ENCODE measurements at places on chromosomes 12 and 14. TPM values are rescaled to one million over a fixed set of nuclear protein-coding genes. Genes with fewer than 3 reads are reported as not detected.

GRCh38 chr12:75706786-75707605 is 195.6 kb upstream of the KRR1 start:
- no peak for DNase-seq

Gene ERBB3
- total RNA-seq, result 144 TPM

GRCh38 chr12:70557583-70558191 is 79.5 kb downstream of the PTPRB start:
- DNase-seq, result no peak

DNA sequence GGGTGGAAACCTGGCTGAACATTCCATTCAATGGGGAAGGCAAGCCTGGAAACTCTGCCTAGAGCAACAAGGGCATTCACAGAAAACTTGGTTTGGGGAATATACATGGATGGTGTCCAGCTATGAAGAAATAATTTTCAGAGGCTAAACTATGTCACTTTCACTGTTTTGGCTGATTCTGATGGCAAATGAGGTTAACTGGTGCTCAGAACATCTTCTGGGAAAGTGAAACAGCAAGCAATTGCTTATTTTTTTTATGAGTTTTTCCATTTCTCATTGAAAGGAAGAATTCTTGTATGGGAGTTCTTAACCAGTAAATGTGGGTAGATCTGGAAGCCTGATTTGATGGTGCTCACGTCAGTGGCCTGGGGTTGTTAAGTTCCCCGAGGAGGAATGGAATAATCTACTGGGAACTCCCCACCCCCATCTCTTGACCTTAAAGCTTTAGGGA is 132.8 kb upstream of the BTG1 start:
- no peak for DNase-seq

Gene HOXC10
- total RNA-seq, result 1.8 TPM

DNA sequence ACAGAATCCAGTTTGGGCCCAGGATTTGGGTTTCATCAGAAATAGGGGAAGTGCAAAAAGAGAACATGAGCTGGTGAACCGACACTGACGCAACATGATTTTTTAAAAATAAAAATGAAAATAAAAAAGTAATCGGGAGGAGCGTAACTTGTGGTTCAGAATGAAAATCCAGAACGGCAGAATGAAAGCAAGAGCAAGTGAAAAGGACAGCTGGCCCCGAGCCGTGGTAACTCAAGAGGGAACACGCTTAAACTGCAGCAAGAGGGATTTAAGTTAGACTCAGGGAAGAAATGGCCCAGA is 1.6 kb downstream of the SLC6A12 start:
- no peak for DNase-seq

DNA sequence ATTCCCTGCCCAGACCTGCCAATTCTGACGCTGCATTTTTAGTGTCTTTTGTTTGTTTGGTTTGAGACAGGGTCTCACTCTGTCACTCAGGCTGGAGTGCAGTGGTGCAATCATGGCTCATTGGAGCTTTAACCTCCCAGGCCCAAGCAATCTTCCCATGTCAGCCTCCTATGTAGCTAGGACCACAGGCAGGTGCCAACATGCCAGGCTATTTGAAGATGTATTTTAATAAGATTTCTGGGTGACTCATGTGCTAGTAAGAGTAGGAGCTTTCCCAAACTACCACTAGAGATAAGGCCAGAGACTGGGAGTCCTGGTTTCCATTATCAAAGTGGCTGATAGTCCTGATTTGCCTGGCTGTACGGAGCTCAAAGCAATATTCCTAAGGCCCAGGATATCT is 693.3 kb downstream of the MED13L start:
- no peak for DNase-seq

- DNase-seq, result no peak
Measured at GRCh38 chr12:13691598-13691997, 289.8 kb downstream of the GRIN2B start.

Gene TOMM20L
- total RNA-seq, result 0.52 TPM

Gene NR4A1
- total RNA-seq, result 51.0 TPM

GRCh38 chr14:55977392-55978150 is 140.6 kb upstream of the PELI2 start:
- DNase-seq, result no peak

- DNase-seq, result no peak
Measured at GRCh38 chr12:1608713-1609119, 14.3 kb upstream of the FBXL14 start.

Gene GALNT16
- 18.5 TPM for total RNA-seq

GRCh38 chr14:92501891-92502351 is 11.7 kb upstream of the RIN3 start:
- DNase-seq, result no peak

Gene IL26
- not detected for total RNA-seq

DNA sequence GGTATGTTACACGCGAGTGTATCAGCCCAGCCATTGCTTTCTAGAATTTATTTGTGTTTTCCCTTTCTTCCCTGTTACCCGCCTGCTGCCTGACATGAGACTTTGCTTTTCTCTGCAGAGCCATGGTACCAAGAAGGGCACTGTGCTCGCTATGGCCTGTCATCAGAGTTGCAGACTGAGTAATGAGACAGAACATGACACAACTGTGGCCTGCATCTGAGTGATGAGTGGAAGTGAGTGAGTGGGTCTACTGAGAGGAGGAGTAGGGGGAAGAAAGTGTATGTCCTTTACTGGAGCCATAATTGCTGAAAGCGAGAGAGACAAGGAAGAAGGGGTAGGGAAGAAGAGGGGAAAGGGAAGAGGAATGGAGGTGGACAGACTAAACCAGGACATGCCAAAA is 2.9 kb downstream of the RILPL1 start:
- no peak for DNase-seq

Gene CPNE6
- total RNA-seq, result not detected
